ENCODE measurements at places on chromosomes 13 and 19.

- peak; percentile 90 for DNase-seq
Observed at GRCh38 chr19:2270423-2271233, 11.3 kb downstream of the PEAK3 start.

DNA sequence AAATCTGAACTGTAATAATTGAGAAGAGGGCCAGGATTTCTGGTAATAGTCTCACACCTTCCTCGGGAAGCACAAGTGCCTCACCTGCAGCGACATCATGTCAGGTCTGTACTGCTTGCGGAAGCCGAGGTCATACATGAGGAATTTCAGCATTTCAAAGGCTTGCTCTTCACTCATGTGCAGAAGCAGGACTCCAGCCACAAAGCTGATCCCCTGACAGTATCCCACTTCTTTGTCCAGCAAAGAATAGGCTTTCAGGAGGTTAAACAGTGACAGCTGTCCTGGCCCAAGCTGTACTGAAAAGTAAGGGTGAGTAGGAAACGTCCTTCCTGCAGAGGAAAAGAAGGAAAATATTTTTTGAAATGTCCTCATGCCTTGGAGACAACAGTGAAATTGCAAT lies 182.7 kb downstream of the TBC1D4 start:
- DNase-seq, result no peak

DNA sequence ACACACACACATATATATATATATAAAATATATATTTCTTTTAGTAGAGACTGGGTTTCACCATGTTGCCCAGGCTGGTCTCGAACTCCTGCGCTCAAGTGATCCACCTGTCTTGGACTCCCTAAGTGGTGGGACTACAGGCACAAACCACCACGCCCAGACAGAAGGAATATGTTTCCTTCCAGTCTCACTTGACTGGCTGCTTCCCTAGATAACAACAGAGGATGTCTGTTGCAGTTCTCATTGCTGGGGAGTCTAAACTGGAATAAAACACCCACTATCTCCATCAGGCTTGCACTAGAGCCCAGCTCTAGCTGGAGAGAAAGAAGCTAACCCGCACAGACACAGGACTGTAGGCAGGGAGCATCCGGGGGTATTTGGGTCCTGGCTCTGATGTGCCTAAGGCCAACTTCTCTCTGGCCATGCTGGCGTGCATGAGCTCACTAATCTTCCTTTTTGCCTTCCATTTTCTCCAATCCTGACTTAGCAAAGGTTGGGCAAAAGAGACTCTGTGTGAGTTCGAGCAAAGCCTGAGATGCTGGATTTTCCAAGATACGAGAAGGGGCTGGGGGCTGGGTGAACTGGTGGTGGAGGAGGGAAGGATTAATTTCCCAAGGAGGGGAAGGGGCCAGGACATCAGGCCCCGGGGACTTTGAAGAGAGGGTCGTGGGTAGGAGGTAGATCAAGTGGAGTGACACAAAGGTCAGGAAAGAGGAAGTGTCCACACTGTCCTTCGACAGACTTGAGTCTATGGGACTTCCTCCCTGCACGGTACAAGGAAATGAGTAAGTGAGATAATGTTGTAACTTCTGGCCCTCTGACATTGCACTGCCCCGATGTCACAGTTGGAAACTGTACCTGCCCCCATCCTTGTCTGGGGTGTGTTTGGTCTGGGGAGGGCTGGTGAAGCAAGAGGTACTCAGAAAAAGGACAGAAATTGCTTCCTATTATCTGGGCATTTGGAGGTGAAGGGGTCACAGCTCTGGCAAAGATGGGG lies 22.5 kb upstream of the ALOX5AP start:
- no peak for DNase-seq

DNA sequence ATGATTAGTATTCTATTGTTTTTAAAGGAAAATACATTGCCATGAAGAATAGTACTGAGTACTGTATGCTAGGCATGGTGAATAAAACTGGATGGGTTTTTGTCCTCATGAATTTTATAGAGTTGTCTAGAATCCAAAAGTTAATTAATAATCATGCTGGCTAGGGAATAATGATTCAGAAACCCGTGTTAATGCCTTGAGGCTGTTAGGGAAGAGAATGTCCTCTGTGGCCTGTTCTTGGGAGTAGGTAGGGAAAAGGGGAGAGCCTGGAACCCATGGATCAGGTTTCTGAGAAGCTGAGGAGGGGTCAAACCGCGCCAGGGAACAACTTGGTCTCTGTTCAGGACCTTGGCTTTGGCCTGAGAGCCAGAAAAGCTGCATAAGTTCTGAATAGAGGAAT lies 1376.3 kb upstream of the SLC10A2 start:
- DNase-seq, result no peak

GRCh38 chr19:45496349-45496953 lies 396 bp downstream of the RTN2 start:
- no peak for DNase-seq

DNA sequence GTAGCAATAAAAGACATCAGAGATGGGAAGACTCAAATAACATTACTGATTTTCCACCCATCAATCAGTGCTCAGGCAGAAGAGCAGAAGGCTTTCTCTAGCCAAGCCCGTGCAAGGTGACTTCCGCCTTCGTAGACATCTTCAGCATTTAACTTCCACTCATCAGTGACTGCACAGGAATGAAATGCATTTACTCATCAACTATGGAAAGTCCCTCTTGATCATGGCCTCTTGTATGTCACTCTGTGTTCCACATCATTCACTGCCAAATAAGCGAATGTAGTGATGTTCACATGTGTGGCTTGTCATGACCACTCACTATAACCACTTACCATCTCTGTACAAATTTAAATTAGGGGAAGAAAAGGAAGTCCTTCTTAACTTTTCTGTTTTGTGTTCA lies 49.4 kb downstream of the SACS start:
- DNase-seq, result no peak

DNA sequence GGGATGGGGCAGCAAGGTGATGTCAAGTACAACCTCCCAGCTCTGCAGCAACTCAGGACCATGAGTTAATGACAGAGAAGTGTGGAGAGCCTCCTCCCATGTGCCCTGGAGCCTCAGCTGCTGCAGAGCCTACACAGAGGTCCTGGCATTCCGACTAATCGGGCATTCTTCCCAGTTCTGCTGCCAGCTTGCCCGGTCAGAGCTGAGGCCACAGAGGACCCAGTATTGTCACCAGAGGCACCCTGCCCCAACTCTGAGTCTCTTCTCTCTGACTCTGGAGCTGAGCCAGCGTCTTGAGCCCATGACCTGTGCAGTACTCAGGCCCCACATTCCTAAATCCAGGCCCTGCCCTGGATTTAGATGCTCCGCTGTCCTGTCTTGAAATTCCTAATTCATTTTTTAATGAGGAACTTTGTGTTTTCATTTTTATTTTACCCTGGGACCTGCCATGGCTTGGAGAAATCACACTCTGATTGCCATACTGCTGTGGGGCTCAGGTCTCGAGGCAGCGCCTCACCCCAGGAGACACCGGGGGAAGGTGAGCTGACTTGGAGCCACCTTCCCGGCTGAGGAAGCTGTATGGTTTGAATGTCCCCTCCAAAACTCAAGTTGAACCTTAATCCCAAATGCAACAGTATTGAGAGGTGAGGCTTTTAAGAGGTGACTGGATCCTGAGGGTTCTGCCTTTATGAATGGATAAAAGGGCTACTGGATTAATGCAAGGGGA lies 144.9 kb upstream of the ZNF507 start:
- no peak for DNase-seq

GRCh38 chr19:33535226-33535625 lies 13.6 kb upstream of the PEPD start:
- peak; percentile 28 for DNase-seq

- DNase-seq, result no peak
Observed at GRCh38 chr13:39037410-39037879, 444 bp downstream of the PROSER1 start.

- peak; percentile 46 for DNase-seq
Observed at GRCh38 chr13:49693191-49693733, 2.0 kb upstream of the EBPL start.

DNA sequence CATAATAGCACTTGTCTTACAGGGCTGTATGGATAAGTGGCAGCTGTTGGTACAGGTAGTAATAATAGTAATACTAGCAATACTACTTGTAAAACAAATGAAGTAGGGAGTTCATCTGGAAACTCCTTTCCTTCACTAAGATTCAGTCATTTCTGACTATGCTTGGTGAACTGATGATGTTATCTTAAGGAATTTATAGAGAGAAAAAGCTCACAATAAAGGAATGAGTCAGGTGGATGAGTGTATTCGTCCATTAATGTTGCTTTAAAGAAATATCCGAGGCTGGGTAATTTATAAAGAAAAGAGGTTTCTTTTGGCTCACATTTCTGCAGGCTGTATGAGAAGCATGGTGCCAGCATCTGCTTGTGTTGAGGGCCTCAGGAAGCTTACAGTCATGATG lies 477.3 kb downstream of the KLF12 start:
- peak; percentile 69 for DNase-seq

DNA sequence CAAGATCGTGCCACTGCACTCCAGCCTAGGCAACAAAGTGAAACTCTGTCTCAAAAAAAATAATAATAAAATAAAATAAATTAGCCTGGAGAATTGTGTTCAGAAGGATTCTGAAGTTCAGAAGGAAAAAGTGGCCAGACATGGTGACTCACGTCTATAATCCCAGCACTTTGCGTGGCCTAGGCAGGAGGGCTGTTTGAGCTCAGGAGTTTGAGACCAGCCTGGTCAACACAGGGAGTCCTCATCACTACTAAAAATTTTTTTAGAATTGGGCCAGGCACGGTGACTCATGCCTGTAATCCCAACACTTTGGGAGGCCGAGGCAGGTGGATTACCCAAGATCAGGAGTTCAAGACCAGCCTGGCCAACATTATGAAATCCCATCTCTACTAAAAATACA lies 6.0 kb downstream of the RDH8 start:
- DNase-seq, result peak; percentile 32

DNA sequence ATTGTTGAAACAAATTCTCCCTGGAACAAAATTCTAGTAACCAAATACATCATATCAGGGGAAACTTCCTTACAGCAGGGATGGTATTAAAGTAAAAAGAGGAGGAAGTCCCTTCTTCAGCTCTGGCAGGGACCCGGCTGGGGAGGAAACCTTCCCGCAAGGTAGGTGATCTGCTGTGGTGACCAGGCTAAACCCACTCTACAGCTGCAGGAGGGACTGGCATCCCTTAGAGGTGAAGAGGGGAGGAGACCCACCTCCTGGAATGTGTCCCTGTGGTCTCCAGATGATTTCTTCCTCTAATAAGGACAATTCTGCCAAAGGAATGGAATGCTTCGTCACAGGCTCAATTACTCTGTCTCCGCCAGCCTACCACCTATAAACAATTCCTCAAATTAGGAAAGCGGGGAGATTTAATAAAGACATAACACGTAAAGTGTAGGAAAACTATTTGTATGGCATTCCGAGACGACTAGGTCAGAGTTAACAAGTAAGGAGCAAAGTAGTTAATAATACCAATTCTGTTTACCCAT lies 637 bp upstream of the PDS5B start:
- DNase-seq, result no peak

- DNase-seq, result peak; percentile 92
Observed at GRCh38 chr19:40420766-40421765, 4.7 kb downstream of the SERTAD1 start.

DNA sequence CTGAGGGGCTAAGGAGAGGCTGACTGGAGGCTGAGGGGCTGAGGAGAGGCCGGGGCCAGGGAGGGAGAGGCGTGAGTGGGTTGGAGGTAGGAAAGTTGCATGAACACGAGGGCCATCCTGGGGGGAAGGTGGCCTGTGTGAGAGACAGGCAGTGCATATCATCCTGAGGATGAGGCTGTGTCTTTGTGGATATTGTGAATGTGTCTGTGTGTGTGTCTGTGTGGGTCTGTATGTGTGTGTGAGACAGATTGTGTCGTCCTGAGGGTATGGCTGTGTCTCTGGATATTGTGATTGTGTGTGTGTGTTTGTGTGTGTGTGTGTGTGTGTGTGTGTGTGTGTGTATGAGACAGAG lies 422 bp downstream of the ZNF71 start:
- no peak for DNase-seq

GRCh38 chr13:25691654-25692053 lies 319.9 kb downstream of the ATP8A2 start:
- no peak for DNase-seq

DNA sequence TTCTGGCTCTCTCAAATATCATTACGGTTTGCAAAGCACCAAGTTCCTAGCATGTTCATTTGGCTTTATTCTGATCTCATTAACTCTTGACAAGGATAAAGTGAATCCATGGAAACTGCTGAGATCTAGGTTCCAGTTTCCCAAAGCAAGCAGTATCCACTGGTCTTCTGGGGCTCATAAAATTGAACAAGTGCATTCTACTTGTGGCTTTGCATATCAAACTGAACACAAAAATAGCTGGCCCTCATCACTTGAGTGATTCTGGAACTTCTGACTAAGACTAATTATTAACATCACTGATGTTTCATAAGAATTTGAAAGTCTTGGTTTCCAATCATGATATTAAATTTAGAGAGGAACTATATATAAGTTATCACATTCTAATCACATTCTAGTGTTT lies 6.3 kb upstream of the KCTD12 start:
- no peak for DNase-seq

- DNase-seq, result no peak
Observed at GRCh38 chr13:112451512-112452379, 75.6 kb downstream of the SPACA7 start.

- no peak for DNase-seq
Observed at GRCh38 chr19:11721681-11722080, 17.1 kb downstream of the ZNF823 start.

- DNase-seq, result no peak
Observed at GRCh38 chr19:4019578-4019977, 12.0 kb downstream of the PIAS4 start.

- no peak for DNase-seq
Observed at GRCh38 chr13:51026016-51026415, 85.1 kb downstream of the C13orf42 start.

DNA sequence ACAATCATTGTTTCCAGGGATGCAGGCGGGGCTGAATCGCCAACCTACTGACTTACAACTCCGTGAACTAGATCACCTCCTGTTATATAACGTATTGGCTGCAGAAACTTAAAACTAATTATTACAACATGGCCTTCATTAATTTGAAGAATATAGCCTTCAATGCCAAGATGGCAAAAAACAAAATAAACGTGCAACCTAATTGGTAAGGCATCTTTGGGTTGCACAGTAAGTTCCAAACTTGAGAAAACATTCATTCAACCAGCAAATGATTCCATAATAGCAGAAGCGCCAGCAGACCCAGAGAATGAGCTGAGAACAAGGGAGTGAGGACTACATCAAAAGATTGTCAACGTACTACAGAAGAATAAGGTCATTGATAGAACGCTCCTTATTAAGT lies 39.8 kb downstream of the DACH1 start:
- no peak for DNase-seq

DNA sequence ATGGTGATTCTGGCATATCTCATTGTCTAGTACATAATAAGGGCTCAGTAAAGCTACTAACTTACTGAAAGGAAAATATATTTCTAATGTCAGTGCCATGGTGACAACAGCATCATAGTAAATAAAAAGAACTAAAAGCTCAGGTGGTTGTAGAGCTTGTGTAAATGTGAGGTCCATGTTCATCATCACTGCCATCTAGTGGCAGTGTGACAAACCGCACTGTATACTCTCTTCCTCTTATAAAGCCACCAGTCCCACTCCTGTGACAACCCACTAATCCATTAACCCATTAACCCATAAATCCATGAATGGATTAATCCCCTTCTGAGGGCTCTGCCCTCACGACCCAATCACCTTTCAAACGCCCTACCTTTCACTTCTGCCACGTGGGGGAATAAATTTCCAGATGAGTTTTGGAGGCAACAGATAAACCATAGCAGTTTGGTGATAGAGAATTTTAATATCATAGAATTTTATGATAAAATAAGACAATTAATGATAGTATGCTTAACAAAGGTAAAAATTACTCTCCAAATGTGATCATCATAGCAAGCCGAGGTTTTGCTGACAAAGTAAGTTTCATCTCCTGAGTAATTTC lies 160.4 kb upstream of the SGCG start:
- peak; percentile 68 for DNase-seq

GRCh38 chr19:15123900-15124299 lies 16.7 kb downstream of the SYDE1 start:
- peak; percentile 55 for DNase-seq
